Neural progenitor cell (in vitro differentiated cells): ENCODE measurements at places on chromosomes 11 and 22. TPM values are rescaled to one million over a fixed set of nuclear protein-coding genes. Genes with fewer than 3 reads are reported as not detected.

The TSPAN18 gene
- total RNA-seq = 16.5 and 33.0 TPM in 2 replicates

The SLCO2B1 gene
- 0.07 and 0.12 TPM in 2 replicates for total RNA-seq

The CECR2 gene
- total RNA-seq = 67.8 and 72.8 TPM in 2 replicates

DNA sequence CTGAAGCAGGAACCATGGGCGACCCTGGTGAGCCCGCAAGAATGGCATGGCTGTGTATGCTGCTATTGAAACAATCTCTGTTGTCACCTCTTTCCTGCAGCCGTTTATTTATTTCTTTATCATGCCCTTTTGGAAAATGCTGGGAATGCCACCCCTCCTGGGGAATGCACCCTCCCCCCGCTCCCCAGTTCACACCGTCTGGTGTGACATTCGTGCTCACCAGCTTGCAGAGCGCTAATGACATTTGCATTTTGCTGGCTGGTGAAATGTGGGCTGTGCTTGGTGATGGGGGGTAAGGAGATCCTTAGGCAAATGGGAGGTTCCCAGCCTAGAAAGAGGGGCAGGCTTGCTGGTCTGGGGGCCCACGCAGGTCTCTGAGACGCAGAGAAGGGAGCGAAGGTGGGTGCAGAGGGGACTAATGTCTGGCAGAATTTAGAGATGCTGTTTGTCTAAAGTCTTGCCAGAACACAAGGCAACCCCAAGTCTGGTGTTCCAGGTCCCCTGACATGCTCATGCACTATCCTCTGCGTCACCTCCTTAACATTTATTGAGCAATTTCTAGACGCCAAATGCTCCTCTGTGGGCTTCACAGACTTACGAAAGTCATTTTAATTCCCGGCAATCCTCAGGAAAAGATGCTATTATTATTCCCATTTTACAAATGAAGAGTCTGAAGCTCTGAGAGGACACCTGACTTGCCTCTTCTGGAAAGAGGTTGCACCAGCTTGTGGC lies 91.7 kb downstream of the TP53I11 start:
- no peak overlapping the region for H3K4me3 ChIP-seq
- no peaks in the 10 kb centered on the region for H3K36me3 ChIP-seq
- H3K27ac ChIP-seq = no peak overlapping the region
- H3K27me3 ChIP-seq = no peaks in the 10 kb centered on the region
- peaks cover 58% of the 10 kb centered on the region for H3K4me1 ChIP-seq

DNA sequence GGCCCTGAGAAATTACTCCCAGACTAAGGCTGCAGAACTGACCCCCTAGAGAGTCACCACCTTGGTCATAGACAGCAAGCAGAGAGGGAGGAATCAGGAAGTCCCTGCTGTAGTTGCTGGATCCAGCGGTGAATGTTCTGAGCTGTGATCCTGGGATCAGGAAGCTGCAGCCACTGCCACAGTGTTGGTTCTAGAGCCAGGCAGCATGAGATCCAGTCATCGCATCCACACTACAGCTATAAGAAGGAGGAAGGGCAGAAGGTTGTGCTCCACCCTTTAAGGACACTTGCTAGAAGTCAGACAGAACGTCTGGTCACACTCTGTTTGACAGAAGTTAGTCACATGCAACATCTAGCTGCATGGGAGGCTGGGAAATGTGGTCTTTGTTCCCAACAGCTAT lies 104.7 kb upstream of the OR4B1 start:
- H3K27me3 ChIP-seq = no peaks in the 10 kb centered on the region
- H3K36me3 ChIP-seq = no peaks in the 10 kb centered on the region

DNA sequence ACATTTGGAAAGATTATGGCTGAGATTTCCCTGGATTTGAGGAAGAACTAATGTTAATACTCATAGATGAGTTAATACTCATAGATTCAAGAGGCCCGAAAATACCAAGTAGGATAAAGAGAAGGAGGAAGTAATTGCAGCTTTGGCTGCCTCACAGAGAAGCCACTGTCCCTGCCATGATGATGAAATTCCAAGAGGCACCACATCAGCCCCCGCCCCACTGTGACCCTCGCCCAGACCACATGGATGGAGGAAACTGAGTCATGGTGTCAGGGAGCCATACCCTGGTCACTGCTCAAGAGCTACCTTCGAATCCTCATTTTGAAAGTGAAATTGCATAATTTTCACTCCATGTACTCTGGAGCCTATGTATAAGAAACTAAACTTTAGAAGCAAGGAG lies 92.9 kb upstream of the SLC22A12 start:
- H3K27ac ChIP-seq = no peak overlapping the region
- no peaks in the 10 kb centered on the region for H3K4me1 ChIP-seq
- peaks cover 25% of the 10 kb centered on the region for H3K27me3 ChIP-seq
- DNase-seq = no peak
- H3K36me3 ChIP-seq = no peaks in the 10 kb centered on the region

GRCh38 chr22:48239461-48240147 lies 1477.2 kb downstream of the TBC1D22A start:
- no peaks in the 10 kb centered on the region for H3K27me3 ChIP-seq
- peak overlapping the region; percentile 18 for H3K4me3 ChIP-seq
- no peaks in the 10 kb centered on the region for H3K36me3 ChIP-seq

DNA sequence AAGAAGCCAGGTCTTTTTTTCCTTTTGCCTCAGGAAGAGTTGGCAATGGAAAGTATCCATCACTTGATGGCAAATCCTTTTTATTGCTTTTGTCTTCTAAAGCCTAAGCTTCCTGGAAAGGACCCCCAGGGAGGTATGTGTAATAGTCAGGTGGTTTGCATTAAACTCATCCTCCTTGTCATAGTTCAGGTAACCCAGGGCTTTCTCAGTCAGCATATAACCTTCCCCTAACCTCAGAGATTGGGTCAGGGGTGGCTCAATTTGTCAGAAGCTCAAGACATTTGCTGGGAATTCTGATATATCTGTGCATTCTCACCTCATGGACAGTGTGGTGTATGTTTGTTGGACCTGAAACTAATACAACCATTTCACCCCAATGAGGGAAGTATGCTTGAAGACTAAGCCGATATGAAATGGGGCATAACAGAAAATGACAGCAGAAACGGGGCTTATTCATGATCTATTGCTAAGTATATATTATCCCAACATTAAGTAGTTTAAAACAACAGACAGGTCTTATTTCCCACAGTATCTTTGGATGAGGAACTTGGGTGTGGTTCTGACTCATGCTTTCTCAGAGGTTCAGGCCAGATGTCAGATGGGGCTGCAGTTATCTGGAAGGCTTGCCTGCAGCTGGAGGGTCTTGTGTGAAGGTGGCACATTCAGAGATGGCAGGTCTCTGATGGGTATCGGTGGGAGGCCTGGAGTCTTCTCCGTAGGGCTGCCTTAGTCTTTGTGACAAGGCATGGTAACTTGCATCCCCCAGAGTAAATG lies 135.8 kb upstream of the SPON1 start:
- DNase-seq = no peak
- no peak overlapping the region for H3K27ac ChIP-seq
- H3K4me3 ChIP-seq = no peak overlapping the region

DNA sequence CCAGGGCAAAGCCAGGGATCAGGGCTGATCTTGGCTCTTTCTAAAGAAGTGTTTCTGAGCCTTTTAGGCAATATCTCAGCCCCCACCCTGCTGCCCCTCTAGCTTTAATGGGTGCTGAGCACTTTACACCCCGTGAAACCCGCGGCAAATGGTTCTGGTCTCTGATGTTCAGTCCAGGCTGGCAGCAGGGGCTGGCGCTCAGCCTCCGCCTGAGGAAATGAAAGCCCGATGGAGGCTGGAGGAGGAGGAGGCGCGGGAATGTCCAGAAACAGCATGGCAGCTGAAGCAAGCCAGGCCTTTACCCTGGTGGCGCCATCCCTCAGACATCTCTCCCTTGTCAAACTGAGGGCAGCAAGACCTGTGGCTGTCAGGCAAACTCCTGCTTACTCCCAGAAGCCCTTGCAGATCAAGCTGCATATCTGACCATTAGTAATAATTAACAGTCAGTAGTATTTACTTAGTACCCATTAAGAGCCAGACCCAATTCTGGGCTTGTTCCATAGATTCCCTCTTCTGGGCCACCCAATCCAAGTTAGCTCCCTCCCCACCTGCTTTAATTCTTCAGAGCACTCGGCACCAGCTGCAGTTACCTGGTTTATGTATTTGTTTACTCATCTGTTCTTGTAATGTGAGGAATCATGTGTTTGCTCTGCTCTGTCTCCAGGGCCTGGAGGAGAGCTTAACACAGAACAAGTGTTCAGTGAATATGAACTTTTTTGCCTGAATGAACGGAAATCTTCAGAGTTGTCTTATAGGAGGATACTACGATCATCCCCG lies 15.0 kb upstream of the ALX4 start:
- H3K4me3 ChIP-seq = no peak overlapping the region
- no peak for DNase-seq
- peaks cover under 1% of the 10 kb centered on the region for H3K4me1 ChIP-seq
- no peaks in the 10 kb centered on the region for H3K36me3 ChIP-seq

DNA sequence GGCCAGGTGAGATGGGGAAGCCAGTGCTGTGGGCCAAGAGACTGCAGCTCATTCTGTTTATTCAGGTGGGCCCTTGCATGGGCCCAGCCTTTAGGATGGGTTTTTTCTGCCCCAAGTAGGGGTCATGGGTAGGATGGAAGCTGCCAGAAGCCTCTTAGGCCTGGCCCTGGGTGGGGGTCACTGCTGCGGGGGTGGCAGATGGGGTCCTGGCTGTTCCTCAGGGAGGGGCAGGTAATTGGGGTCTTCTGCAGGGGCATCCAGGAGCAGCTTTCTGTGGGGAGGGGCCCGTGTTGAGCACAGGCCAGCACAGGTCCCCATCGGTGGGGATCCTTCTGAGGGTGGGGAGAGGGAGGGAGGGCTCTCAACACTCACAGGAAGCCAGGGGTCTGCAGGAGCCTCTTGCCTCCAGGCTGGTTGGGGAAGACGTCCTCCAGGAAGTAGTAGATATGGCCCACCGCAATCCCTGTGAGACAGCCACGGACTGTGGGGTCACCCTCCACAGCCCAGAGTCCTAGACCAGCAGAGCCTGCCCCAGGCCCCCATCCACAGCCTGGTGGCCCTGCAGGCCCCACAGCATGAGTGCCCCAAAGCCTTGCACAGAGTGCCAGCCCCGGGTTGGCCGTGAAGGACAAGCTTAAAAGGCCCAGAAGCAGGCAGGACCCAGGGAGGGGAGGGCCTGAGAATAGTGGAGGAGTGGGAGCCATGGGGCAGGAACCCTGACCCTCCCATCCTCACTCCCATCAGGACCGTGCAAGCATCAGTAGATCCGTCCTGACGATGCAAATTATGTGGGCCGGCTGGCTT lies 1.9 kb downstream of the DERL3 start:
- no peak overlapping the region for H3K4me3 ChIP-seq
- peaks cover 10% of the 10 kb centered on the region for H3K27me3 ChIP-seq
- no peak for DNase-seq
- H3K36me3 ChIP-seq = no peaks in the 10 kb centered on the region
- H3K4me1 ChIP-seq = peaks cover 15% of the 10 kb centered on the region
- H3K27ac ChIP-seq = no peak overlapping the region

GRCh38 chr11:122159173-122159721 lies 43.2 kb upstream of the BLID start:
- peaks cover 25% of the 10 kb centered on the region for H3K4me1 ChIP-seq
- peak overlapping the region; percentile 10 for H3K4me3 ChIP-seq
- no peaks in the 10 kb centered on the region for H3K27me3 ChIP-seq
- no peaks in the 10 kb centered on the region for H3K36me3 ChIP-seq
